ENCODE measurements at places on chromosomes 3 and 15.

DNA sequence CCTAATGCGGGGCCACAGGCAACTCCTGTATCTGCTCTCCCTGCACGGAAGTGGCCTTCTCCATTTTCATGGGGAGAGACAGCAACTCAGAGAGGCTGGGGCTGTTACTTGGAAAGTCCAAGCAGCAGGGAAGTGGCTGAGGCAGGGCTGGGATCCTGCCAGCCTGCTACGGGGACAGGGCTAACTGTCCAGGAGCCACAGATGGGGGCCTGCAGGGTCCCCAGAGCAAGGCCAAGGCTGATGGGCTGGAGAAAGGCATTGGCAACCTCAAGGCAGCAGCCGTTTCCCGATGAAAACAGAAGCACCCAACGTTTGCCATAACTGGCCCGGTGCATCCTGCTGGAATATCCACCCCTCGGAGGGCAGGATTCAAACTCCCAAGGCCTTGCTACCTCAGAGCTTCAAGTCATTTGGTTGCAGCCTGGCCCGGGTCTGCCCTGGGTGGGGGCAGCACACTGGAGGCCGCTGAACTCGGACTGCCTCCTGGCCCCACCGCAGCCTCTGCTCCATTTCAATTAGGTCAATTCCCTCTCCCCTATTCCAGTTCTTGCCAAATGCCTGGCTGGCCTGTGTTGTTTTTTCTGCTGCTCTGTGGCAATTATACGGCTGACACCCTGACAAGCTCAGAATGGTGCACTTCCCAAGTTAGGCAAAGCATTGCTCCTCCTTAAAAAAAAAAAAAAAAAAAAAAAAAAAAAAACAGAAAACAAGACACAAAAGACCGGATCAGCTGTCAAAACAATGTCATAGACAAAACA is 143.5 kb downstream of the NUP210 start:
- DNase-seq, result no peak

DNA sequence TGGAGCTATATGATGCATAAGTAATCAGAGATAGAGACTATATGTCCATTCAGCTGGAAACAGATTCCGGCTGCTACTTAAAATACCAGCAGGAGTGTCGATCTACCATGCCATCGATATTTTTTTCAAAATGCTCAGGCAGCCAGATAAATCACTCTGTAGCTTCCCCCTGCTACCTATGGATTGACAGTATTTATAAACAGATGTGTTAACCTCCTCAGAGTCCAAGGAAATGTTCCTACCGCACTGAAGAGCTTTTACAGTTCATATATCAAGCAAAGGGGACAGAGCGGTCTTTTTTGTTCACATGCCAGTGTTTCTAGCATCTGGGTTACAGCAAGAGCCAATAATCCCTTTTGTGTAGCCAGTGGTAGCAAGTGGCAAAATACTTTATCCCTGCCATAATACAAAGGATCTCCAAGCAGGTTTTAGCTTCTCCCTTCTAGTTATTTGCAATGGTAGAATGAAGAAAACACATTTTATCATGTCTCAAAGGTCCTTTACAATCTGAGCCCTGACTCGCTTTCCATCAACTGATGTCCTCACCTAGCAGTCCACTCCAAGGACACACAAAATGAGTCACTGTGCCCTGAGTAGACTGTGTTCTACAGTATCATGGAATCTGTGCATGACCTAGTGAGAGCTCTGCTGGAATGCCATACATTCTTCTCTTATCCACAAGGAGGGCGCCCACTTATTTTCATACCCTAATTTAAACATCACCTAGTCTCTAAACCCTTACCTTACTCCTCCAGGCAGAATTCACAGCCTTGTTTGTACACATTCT is 507.0 kb downstream of the TBL1XR1 start:
- no peak for DNase-seq

- DNase-seq, result no peak
Measured at GRCh38 chr3:120161902-120162301, 67.7 kb upstream of the GSK3B start.

- DNase-seq, result peak; percentile 8
Measured at GRCh38 chr15:62165793-62166375, 799 bp upstream of the C2CD4B start.

DNA sequence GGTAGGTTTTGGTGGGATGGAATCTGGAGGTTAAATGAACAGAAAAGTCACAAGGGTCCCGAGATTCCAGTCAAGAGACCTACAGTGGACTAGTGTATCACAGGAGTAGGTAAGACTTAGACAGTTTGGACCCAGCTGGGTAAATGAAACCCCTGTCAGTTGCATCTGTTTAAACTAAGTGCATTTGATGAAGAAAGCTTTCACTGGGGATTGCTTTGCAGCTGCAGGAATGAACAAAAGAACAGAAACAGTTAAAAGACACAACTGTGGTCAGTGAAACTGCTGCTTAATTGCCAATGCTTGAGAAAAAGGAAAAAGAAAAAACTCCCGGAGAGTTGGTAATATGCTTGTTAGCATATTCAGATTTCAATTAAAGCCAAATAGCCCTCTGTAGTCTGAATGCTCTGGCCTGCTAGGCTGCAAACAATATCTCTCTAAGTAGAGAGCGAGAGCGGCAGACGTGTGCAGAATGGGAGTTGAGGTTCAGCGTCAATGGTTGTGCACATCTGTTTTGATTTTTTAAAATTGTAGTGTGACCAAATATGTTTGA is 37.1 kb downstream of the OXNAD1 start:
- DNase-seq, result no peak

DNA sequence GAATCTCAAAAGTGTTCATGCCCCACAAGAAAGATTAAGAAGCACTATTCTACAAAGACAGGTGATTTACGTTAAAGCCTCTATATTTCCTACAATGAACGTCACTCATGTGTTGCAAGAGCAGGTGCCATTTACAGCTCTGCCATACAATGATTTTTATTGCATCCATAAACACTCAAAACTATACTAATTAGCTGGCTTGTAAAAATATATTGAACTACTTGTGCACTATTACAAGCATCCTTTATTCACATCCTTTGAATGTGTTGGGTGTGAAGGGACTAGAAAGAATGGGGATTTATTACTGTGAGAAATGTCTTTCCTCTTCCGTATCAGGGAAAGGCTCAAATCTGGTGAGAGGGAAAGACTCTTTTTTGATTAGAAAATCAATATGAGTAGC is 50.7 kb upstream of the C3orf49 start:
- DNase-seq, result no peak

DNA sequence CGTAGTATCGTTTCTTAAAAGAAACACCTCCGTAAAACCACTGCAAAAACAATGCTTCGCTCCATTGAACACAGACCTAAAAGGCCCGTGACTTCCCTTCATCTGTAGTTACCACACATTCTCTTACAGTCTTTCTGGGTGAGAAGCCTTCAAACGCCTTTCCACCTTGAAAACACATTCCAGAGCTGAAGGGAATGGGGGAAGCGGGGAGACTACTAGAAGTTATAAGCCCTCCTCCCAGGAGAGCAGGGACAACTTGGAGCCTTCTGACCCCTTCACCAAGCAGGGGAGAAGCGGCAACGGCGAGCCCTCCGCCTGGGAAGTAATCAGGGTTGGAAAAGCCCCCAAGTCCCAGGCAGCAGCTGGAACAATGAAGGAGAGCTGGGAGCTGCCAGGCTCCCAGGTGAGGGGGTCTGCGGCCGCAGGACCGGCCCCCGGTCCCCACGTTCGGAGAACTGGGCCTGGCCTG is 461 bp downstream of the SECISBP2L start:
- peak; percentile 44 for DNase-seq

- no peak for DNase-seq
Measured at GRCh38 chr3:186476541-186476940, 67.6 kb downstream of the CRYGS start.

DNA sequence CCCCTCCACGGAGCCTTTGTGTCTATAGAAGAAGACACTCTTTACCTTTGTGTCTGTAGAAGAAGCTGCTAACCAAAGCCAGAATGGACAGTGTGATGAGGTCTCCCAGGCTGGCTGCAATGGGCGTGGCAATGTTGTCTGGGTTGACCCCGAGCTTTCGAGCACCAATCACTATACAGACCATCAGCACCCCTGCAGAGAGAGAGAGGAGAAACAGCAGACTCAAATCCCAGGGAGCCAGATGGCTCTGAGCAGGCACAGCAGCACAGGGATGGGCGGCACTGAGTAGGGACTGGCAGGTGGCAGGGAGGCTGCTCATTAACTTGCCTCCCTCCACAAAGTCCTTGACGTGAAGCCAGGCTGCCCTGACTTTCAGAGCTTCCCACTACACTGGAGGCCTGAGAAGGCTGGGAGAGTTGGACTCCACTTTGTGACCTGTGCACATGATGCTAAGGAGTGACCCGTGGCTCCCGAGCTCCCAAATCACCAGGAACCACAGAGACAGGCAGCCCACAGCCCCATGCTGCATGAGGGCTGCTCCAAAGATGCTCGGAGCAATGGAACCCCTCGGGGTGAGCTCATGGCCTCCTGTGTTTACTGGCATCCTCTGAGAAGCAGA is 53.9 kb downstream of the ROPN1B start:
- DNase-seq, result no peak

DNA sequence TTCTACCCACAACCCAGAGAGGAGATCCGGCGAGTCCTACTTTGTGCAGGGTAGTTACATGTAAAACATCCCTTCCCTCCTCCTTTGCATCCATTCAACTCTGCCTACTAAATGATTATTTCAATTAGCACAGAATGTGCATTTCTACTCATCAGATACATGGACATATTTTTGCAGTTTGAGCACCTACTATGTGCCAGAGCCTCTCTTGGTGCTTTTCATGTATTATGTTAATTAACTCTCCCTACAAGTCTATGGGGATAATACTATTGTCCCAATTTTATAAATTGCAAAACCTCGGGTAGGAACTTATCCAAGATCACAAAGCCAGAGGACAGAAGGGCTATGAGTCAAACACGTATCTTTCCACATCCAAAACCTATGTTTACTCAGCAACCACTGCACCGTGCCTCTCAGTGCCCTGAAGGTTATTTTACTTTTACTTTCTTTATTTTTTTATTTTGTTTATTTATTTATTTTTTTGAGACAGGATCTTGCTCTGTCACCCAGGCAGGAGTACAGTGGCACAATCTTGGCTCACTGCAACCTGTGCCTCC is 432.8 kb downstream of the MAGI1 start:
- peak; percentile 48 for DNase-seq

GRCh38 chr15:74696398-74696729 is 540 bp upstream of the EDC3 start:
- no peak for DNase-seq

DNA sequence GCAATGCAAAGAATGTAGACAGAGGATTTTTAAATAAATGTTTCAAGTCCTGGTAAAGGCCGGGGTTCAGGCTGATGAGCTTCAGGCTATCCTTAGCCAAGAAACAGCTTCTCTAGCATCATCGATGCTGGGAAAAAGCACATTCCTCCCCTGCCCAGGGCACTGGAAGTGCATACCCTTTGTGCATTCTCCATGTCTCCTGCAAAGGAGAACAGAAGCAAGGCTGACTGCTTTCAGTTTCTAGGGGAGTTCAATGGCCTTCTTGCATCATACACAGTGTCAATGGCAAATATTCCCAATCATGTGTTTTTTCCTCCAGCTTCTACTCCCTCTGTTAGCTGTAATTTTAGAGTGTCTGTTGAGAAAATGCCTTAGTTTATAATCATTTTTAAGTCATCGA is 59.9 kb downstream of the GPR176 start:
- DNase-seq, result no peak

DNA sequence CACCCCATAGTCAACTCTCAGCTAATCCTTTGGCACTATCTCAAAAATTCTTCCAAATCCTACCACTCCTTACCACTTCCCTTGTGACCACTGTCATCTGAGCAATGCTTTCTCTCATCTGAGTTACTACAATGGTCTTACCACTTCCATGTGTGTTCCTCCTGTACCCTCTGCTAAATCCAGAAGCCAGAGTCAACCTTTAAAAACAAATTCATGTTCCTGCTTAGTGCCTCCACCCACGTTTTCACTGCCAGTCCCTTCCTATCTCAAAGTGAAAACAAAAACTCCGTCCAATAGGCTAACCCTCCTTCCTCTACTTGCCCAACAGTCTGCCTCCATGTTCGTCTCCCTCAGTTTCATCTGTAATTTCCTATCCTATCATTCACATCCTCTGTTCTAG is 109.0 kb downstream of the ADAMTS9 start:
- no peak for DNase-seq
